Left forelimb (tissue), 1 donor: ENCODE measurements at places on chromosomes 1 and 21.

GRCh38 chr1:178973652-178974101 lies 52.0 kb upstream of the FAM20B start:
- DNase-seq, result no peak

- DNase-seq, result no peak
Observed at GRCh38 chr1:1245178-1245816, 1.2 kb downstream of the C1QTNF12 start.

DNA sequence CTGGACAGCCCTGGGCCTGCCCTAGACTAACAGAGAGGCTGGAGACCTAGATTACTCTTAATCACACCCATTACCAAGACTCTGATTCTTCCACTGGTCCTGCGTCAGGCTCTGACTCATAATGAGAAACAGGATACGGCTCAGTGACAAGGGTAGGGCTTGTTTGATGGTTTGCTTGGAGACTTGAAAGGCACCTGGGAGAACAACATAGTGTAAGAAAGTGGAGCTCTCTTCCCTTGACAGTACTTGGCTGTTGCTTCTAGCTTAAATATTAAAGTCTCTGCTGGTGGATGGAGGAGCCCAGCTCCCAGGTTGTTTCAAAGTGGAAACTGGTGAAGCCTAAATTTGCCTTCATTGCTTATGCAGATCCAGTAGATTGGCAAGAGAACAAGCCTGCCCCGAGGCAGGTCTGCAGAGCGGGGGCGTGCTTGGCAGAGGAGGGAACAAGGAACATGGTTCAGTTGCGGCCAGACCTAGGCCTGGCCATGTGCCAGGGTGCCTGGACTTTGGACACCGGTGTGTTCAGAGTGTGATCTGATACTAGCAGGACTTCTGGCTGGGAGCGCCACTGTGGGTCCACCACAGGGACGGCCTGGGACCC lies 480.6 kb downstream of the CAMTA1 start:
- no peak for DNase-seq

- DNase-seq, result no peak
Observed at GRCh38 chr1:189149547-189150375, 1327.9 kb downstream of the BRINP3 start.

DNA sequence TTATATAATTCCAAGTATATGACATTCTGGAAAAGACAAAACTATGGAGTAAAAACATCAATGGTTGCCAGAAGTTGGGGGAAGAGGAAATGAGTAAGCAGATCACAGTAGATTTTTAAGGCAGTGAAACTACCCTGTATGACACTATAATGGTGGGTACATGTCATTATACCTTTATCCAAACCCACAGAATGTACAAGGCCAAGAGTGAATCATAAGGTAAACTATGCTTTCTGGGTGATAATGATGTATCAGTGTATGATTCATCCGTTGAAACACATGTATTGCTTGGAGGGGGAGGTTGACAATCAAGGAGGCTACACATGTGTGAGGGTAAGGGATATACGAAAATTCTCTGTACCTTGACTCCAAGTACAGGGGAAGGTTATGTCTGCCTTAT lies 862.7 kb downstream of the PLA2G4A start:
- no peak for DNase-seq

GRCh38 chr1:235502601-235503402 lies 1.4 kb downstream of the B3GALNT2 start:
- no peak for DNase-seq

- DNase-seq, result no peak
Observed at GRCh38 chr1:175377394-175377793, 184.8 kb upstream of the KIAA0040 start.

GRCh38 chr1:228812961-228813360 lies 77.7 kb downstream of the RHOU start:
- no peak for DNase-seq
